ENCODE measurements at places on chromosomes 6 and 20.
A peak's percentile ranks its signal among the peaks of the same experiment; 100 is the strongest.

DNA sequence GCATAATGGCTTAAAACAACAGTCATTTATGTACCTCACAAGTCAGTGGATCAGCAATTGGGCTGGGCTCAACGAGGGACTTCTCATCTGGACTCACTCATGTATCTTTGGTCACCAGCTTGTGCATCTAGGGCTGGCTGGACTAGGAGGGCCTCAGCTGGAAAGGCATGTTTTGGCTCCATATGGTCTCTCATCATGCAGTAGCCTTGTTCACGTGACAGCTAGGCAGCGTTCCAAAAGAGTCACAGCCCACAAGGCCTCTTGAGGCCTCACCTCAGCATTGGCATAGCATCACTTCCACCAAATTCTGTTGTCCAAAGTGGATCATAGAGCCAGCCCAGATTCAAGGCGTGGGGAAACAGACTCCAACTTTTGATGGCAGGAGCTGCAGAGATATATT lies 110.1 kb downstream of the MAFB start:
- no peak for DNase-seq

DNA sequence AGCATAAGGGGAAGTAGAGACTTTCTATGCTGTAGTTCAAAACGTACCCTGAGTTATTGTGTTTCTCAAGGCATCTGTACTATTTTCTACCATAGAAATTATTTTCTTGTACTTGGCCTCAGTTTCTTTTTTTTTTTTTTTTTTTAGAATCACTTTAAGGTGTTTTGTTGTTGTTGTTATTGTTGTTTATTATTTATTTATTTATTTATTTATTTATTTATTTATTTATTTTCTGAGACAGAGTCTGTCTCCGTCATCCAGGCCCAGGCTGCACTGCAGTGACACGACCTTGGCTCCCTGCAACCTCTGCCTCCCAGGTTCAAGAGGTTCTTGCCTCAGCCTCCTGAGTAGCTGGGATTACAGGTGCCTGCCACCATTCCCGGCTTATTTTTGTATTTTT lies 179.1 kb downstream of the GRIK2 start:
- no peak for DNase-seq

- no peak for DNase-seq
Measured at GRCh38 chr6:41302638-41303037, 16.2 kb upstream of the TREM1 start.

- DNase-seq: no peak
Measured at GRCh38 chr6:159609652-159610178, 83.3 kb downstream of the SOD2 start.

DNA sequence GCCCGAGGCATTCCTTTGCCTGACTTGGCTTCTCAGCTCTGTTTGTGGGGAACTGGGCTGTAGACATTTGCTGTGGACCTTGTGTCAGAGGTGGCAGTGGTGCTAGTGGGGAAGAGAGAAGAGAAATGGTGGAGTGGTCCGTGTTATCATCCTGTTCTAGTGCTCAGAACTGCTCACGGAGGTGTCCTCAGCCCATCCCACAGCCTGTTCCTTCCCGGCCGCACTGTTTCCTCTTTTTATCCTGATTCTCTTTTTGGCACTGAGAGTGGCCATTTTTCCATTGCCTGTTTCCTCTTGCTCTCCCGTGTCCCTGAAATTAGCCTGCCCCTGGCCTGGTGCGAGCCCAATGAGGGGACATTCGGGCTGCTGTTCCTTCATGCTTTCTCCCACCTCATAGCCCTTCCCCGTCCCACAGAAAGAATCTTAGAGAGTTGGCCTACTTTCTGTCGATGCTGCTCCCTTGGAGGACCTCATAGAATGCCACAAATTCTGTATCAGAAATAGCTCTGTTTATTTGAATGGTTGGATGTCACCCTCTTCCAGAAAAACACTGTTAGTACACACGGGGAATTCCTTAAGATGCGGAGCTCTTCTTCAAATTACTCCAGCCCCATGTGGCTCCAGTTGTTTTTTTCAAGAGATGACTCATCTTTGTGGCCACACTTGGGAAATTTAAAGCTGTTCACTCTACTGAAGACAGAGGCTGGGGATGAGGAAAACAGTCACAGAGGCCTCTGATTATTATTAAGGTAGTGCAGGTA lies 26.1 kb downstream of the FARS2 start:
- no peak for DNase-seq

GRCh38 chr6:124148236-124148957 lies 344.7 kb downstream of the NKAIN2 start:
- DNase-seq: no peak

GRCh38 chr20:63538204-63539091 lies 1.3 kb upstream of the PTK6 start:
- DNase-seq: peak; percentile 86

DNA sequence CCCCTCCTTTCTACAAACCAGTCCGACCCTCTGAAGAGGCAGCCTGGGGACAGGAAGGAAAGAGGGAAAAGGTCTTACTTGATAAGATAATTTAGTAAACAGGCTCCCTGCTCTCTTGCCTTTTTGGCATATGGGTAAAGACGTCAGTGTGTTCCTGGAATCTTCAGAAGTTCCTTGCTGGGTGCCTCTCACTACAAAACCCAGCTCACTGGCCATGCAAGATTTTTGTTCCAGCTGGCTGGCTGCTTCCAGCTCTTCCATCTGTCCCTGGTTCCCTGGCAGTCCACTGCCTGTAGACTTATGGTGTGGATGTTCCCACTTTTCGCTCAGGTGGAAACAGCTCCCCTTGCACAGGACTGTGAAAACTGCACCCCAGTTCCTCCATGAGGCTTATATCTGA lies 57.4 kb downstream of the MOCS1 start:
- DNase-seq: no peak

DNA sequence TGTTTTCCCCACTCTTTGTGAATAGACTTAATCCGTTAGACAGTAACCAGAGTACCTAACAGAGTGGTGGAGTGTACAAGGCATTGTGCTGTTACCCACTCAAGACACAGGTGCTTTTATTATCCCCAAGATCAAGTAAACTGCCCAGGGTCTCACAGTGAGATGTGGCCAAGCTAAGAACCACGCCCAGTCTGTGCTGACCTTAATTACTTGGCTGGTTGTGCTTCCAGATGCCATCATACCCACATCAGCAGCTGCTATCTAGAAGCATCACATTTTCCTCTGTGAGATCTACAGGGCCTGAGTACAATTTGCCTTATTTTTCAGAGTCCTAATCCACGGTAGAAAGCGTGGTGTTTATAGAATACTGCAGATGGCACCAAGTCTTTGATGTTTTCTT lies 70.3 kb downstream of the GFRA4 start:
- no peak for DNase-seq

- no peak for DNase-seq
Measured at GRCh38 chr6:98516206-98516605, 318.2 kb upstream of the POU3F2 start.

DNA sequence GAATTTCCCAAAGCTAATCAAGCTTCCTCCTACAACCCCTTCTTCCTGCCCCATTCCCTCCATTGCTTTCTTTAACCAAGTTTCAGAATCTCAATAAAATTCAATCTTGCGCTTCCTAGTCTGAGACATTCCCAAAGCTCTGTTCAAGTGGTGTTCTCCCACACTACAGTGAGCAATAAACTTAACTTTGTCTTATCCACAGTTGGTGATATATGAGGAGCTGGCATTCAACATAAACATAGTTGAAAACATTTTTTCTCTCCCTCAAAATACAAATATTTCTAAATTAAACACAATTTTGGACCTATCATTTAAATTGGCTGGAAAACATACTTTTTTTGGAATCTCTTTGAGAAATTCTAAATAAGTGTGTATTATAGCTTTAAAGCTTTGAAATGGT lies 129.7 kb upstream of the HMGCLL1 start:
- no peak for DNase-seq

DNA sequence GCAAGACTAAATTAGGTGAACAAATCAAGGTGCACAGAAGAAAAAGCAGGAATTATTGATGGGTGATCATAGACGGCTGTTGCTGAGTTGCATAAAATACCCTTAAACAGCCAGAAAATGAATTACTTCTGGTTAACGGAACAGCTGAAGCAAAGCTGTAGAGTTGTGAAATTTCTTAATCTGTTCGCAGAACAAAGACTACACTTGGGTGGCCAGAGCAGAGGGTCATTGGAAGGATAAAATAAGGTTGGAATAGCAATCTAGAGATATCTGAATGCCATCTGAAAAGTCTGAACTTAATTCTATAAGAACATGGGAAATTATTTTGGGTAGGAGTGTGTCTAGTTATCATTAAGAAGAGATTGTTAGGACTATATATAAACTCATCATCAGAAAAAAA lies 339.1 kb upstream of the RSPO3 start:
- no peak for DNase-seq

- peak; percentile 90 for DNase-seq
Measured at GRCh38 chr6:149922642-149923326, at the start of gene RAET1G. RAET1G (minus strand) TSS chr6:149923121; CDS start chr6:149923010, 111 bp downstream.

GRCh38 chr6:52217761-52218160 lies 26.5 kb downstream of the IL17F start:
- DNase-seq: no peak

DNA sequence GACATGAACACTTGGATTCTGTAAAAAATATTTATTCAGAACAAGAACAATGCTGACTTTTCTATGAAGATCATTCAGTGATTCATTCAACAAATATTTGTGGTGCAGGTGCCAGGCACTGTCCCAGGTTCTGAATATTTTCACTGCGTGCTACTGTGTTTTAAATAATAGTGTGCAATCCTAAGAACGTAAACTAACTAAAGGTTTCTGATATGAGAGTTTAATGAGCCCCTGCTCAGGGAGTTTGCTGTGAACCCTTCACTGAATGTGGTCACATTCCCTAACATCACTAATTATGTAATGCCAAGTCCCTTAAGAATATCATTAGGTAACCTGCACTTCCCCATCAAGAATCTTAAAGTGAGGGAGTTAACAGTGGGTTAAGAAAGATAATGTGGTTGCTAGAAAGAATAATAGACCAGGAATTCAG lies 1.7 kb upstream of the TMEM170B start:
- no peak for DNase-seq

DNA sequence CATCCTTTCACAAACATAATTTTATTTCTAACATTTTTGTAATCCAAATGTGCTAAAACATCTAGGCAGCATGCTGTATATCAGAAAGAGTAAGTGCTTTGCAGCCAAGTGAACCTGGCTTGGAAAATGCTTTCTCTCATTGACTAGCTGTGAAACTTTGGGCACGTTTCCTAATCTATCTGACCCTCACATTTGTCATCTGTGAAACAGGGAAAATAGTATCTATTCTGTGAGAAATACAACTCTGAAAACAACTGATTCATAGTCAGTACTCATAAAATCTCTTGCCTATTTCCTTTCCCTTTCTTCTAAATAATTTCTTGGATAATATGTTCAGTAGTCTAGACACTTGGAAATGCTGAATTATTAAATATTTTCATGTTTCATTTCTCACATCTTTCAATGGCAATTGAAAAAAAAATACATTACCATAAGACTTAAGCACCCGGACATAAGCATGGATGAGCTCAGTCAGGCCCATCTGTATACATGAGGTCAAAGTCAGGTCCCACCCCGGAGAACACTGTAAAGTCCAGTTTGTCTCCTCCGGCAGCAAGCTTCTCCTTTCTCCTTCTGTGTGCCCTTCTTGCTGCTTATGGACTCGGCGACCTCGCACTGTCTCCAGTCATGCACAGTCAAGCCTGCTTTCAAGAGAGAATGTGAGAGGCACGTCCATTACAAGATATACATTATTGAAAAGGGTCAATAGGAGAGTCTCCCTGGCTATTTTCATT lies 455.0 kb upstream of the SOX4 start:
- no peak for DNase-seq

- no peak for DNase-seq
Measured at GRCh38 chr20:63355781-63356295, 5.3 kb downstream of the CHRNA4 start.

DNA sequence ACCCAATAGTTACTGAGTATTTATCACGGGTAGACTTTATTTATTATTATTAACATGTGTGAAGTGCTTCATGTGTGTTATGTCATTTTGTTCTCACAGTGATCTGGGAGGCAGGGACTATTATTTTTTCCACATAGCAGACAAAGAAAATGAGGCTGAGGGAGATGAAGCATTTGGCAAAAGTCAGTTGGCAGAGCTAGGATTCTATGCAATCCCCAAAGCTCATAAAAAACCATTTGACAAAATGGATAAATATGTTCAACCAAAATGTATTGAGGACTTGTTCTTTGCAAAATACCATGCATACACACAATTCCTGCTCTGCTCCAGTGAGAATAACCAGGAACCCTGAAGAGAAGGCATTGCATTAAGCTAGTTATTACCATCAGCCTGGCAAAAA lies 184.4 kb downstream of the HS3ST5 start:
- no peak for DNase-seq

GRCh38 chr6:6401401-6401800 lies 80.9 kb upstream of the F13A1 start:
- no peak for DNase-seq

- DNase-seq: no peak
Measured at GRCh38 chr20:725491-725890, 42.8 kb downstream of the SLC52A3 start.

GRCh38 chr6:77010931-77011542 lies 452.3 kb downstream of the HTR1B start:
- no peak for DNase-seq

DNA sequence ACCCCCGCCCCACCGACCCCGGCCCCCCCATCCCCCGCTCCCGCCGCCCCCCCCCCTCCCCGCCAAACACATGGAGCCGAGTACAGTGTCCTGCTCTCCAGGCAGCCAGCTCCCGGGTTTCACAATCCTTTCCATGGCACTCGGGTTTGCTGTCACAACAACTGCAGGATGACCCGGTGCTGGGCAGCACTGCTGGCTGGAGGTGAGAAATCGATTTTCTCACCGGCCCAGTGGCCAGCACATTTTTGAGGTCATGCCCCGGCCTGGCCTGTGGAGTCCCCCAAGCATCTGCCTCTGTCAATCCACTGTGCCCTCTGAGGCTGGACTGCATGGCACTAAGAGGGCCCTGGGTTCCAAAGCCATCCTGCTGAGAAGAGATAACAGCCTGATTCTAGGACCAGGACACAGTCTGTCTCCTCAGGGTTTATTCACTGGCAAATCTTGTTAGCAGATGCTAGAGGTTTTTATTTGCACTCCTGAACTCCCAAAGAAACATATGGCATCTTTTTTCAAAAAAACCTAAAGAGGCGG lies 129.5 kb downstream of the NFATC2 start:
- no peak for DNase-seq

DNA sequence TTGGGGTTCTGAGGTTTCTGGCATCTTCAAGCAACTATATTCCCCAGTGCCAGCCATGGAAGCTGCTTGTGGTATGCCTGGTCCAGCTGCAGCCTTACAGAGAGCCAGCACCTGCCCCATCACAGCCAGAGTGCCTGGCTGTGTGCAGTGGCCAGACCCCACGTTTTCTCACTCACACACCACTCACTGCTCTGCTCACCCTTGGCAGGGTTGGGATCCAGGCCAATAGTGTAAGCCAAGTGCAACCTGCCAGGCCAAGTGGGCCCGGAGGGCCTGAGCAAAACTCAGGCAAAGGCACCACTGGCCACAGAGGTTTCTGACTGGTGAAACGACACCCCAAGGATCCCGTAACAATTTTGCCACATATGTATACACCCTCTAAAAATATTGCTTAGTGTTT lies 67.9 kb upstream of the EYA4 start:
- DNase-seq: no peak

GRCh38 chr6:16429669-16430068 lies 191.3 kb downstream of the GMPR start:
- no peak for DNase-seq

Measured in lower lobe of right lung (tissue), 2 donors.